ENCODE measurements at places on chromosomes 7 and 10. TPM values are rescaled to one million over a fixed set of nuclear protein-coding genes. Genes with fewer than 3 reads are reported as not detected.

Gene OR6V1
- not detected for total RNA-seq

Gene HSPA12A
- 13.2 TPM for total RNA-seq

Gene ELFN1
- total RNA-seq = 0.59 TPM

Gene SEMA3C
- total RNA-seq = 157 TPM

Gene POLR2J
- 14.3 TPM for total RNA-seq

Gene AQP1
- 132 TPM for total RNA-seq

Gene PLEKHS1
- total RNA-seq = not detected

Gene SLC26A5
- 1.0 TPM for total RNA-seq

- no peak for DNase-seq
These were observed 10.8 kb downstream of the LFNG start for GRCh38 chr7:2530071-2530987.

GRCh38 chr10:534047-534566 is 155.4 kb downstream of the DIP2C start:
- no peak for DNase-seq

- no peak for DNase-seq
These were observed 154.0 kb upstream of the ZNF92 start for GRCh38 chr7:65219623-65220022.

DNA sequence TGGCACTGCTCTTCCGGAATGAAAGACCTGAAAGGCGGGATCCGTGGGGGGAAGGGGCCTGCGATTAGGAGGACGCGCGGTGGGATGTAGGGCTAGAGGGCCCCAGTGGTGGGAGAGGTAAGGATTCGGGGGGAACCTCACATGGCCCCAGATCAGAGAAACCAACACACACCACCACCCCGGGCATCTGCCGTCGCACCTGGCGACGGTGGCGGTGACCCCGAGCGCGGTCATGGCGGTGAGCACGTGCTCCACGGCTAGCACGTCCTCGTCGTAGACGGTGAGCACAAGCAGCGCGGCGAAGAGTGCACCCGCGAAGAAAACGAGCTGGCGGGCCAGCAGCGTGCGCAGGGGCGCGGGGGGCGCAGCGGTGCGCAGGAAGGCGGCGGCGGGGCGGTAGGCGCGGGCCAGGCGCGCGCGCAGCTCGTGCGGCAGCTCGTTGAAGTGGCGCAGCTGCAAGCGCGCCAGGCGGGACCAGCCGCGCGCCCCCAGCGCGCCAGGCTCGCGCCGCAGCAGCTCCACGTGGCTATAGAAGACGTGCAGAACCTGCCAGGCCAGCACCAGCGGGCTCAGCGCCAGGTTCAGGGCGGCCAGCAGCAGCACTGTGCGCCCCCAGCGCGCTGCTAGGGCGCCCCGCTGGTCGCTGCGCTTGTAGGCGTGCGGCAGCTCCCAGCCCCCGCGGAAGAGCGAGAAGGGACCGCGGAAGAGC is 5.7 kb downstream of the ATG9B start:
- no peak for DNase-seq

DNA sequence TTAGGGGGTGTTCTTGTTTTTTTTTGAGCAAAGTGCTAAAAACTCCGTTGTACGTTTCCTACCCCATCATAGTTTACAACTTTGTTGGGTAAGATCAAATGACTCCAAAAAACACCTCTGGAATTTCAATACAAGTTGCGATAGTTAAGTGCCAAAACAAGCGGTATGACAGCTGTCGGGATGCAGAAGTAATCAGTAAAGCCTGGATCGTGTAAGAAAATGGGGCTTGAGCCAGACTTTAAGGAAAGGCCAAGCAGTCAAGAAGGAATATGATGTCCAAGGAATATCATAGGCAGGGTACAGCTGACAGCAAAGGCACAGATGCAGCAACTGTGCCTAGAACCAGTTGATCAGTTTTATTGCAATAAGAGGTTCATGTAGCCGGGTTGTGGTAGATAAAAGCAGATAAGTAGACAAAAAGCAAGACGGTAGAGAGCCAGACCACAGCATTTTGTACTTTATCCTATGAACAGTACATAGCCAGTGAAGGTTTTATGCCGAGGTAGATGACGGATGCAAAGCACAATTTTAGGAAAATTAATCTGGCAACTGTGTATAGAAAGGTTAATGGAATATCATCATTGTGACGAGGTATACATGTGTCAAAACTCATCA is 45.5 kb downstream of the UBE2H start:
- no peak for DNase-seq

GRCh38 chr7:42605406-42606192 is 306.3 kb downstream of the C7orf25 start:
- DNase-seq = no peak

DNA sequence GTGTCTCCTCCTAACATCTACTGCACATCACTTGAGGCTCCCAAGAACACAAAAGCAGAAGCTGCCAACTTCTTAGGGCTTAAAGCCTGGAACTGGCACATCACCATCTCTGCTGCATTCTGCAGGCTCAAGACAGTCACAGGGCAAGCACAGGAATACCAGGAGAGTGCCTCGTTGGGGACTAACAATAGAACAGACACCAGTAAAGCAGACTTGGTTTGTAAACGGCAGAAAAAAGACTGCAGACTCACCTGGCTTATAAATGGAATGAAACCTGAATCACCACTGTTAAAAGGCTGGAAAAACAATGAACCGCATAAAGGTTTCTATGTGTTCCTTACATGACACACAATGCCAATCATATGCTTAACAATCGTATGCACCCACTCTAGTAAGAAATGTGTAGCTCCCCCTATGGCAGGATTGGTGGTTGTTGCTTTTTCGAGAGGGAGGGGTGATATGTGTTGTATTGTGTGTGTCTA is 12.8 kb downstream of the RHEB start:
- no peak for DNase-seq

- no peak for DNase-seq
These were observed 92.4 kb upstream of the LEP start for GRCh38 chr7:128148676-128149075.

DNA sequence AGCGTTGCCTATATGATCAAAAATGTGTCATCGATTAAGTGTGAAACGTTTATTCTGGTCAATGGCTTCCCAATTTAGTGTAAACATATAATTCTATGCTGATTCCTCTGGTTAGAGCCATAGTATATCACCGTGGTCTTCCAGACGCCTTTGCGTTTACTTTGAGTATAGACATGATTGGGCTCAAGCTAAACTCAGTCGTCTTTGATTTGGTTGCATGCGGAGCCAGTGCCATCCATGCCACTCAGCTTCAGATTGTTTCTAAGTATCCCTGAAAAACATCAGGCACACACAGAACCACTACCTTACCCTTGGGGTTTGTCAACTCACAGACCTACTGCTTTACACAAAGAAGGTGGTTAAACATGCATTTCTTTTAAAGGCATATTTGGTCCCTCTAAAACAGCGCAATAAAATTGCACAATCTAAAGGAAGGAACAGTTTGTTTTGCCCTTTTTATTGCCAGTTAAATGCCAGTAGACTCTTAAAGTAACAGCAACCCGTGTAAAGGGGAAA is 273.6 kb upstream of the KLF6 start:
- DNase-seq = no peak

DNA sequence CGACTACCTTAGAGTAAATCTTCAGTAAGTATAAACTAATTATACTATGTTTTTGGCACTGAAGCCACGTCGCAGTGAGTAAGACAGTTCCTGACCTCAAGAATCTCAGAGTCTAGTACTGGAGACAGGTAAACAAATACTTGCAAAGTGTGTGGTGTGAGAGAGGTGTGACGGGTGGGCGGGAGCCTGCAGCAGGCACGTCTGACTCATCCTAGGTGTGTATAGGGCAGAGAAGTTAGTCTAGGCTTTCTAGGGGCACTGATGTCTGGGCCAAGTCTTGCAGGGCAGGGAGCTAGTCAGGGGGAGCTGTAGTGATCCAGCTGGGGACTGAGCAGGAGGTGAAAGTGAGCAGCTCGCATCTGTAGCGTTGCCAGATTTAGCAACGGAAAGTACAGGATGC is 35.9 kb upstream of the SFTPD start:
- DNase-seq = no peak

DNA sequence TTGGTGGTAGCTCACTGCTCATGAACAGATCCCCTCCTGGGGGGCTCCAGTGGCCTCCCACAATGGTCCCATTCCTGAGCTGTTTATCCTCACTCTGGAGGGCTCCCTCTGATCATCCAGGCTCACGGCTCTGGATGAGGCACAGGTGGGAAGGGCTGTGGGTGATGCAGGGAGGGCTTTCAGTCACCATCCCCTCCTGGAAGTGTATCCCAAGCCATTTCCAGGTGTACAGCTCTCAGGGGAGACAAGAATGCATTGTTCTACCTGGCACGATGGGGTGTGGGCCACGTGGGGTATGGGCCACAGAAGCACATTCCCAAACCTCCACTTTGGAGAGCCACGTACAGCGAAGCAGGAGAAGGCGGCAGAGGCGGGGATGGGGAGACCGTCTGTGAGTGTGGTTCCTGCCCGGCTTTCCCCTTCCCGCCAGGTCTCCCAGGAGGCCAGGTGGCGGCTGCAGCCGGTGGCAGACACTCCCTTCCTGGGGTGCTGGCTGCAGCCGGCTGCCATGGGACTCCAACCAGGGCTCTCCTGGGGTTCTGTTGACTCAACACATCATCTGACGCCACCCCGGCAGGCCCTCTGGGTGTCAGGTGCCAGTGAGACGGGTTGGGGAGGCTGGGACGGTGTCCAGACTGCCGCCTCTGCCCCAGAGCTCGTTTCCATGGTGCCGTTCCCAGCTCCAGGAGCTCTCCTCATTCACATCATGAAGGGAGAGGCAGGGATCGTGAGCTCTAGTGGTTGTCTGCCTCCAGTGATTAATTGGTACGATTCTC is 169.7 kb upstream of the RHEB start:
- peak; percentile 79 for DNase-seq

DNA sequence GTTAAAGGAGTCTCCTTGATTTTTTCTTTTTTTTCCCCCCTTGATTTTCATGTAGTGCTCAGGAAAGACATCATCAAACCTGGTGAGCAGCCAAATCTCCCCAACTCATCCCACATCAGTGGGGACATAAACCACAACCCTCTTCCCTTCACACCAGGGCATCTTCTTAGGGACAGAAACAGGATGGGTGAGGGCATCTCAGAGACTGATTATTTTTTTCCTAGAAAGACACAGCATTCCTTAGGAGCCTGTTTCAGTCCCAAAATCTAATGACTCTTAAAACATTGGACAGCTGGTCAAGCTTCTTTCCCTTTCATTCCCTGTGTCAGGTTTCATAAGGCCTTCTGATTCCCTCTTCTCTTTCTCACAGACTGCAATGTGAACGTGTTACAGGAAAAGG is 31.5 kb upstream of the GSAP start:
- no peak for DNase-seq

- DNase-seq = no peak
These were observed 162.6 kb downstream of the KLF6 start for GRCh38 chr10:3622427-3622826.

GRCh38 chr10:15346440-15347141 is 24.5 kb downstream of the FAM171A1 start:
- DNase-seq = no peak

- DNase-seq = no peak
These were observed 169.0 kb downstream of the SRPK2 start for GRCh38 chr7:105219771-105220160.

DNA sequence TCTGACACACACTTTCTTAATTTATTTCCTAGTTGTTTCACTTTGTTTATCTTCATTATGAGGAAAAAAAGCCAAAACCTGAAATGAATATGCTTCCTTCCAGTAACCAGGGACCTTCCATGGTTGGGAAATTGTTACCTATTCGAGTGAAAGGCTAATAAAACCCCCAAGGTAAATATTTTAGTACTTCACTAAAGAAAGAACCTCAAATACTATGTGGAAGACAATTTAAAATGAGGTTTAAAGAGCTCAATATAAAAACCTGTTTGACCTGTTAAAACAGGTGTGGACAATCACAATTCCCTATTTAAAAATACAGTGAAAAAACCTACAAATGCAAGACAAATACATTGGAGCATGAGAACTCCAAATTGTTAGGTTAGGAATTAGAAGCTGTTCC is 192.6 kb downstream of the CFTR start:
- no peak for DNase-seq

GRCh38 chr10:43202224-43202656 is 64.0 kb downstream of the CSGALNACT2 start:
- peak; percentile 16 for DNase-seq

- DNase-seq = no peak
These were observed 24.8 kb downstream of the OR9A2 start for GRCh38 chr7:143002106-143002505.

DNA sequence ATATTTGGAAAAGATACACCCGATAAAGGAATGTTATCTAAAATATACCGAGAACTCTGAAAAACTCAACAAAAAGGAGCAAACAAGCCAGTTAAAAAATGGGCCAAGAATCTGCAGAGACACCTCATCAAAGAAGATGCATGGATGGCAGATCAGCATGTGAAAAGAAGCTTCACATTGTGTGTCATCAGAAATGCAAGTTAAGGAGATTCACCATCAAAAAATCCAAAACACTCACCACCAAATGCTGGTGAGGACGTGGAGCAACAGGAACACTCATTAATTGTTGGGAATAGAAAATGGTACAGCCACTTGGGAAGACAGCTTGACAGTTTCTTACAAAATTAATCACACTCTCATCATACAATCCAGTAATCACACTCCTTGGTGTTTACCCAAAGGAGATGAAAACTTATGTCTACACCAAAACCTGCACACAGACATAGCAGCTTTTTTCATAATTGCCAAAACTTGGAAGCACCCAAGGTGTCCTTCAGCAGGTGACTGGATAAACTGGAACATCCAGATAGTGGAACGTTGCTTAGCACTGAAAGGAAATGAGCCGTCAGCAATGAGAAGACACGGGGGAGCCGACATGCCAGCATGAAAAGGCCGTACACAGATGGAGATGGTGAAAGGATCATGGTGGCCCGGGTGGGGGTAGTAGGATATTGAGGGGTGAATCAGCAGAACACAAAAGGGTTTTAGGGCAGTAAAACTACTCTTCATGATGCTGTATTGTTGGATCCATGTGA is 27.9 kb upstream of the PWWP2B start:
- DNase-seq = no peak

DNA sequence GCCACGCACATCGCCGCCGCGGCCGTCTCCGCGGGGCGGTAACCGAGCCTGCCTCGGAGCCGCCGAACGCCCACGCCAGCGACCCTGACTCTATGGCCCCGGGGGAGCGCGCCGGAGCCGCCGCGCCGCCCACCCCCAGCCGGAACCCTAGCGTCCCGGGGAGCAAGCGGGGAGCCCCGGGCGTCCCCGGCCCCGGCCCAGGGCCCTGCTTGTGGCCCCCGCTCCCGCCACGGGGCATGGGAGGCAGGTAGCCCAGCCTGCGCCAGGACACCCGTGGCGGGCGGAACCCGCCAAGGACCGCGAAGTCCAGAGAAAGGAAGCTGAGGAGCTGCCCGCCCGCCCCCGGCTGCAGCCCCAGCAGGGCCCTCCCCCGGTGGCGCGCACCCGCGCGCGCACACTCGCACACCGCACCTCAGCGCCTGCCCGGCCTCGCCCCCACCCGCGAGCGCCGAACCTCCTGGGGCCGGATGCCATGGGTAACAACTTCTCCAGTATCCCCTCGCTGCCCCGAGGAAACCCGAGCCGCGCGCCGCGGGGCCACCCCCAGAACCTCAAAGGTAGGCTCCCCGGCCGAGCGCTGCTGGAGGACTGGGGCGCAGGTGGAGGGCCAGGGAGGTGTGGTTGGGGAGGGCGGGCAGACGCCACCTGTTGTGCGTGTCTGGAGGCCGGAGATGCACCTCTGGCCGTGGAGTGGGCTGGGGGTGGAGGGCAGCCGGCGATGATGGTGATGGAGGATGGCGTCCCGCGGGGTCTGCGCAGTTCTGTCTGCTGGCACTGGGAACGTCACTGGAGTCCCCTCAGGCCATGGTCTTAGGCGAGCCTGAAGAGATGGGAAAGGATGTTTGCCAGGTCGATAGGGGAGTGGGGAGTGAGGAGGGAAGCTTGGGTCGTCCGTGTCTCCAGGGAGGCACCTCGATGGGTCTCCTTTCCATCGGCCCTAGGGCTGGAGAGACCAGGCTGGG is 692 bp downstream of the NEURL1 start:
- DNase-seq = no peak

GRCh38 chr7:774161-775109 is 47.4 kb upstream of the PRKAR1B start:
- peak; percentile 50 for DNase-seq
